ENCODE measurements at places on chromosomes 12 and 14. TPM values are rescaled to one million over a fixed set of nuclear protein-coding genes. Genes with fewer than 3 reads are reported as not detected.

Gene KCNJ8
- total RNA-seq: 53.1 TPM

Gene LDHB
- 2,489 TPM for total RNA-seq

Gene LUM
- total RNA-seq: 155 TPM

Gene NAB2
- total RNA-seq: 13.5 TPM

Gene ANKRD33
- not detected for total RNA-seq

Gene DLK1
- 7.9 TPM for total RNA-seq

Gene CEP170B
- 12.4 TPM for total RNA-seq

- peaks cover 21% of the 10 kb centered on the region for H3K36me3 ChIP-seq
- H3K27me3 ChIP-seq: no peaks in the 10 kb centered on the region
- H3K4me1 ChIP-seq: peaks cover 40% of the 10 kb centered on the region
- H3K27ac ChIP-seq: peak overlapping the region; percentile 67
- no peak for DNase-seq
These were observed 71.4 kb downstream of the GNS start for GRCh38 chr12:64687816-64688215.

DNA sequence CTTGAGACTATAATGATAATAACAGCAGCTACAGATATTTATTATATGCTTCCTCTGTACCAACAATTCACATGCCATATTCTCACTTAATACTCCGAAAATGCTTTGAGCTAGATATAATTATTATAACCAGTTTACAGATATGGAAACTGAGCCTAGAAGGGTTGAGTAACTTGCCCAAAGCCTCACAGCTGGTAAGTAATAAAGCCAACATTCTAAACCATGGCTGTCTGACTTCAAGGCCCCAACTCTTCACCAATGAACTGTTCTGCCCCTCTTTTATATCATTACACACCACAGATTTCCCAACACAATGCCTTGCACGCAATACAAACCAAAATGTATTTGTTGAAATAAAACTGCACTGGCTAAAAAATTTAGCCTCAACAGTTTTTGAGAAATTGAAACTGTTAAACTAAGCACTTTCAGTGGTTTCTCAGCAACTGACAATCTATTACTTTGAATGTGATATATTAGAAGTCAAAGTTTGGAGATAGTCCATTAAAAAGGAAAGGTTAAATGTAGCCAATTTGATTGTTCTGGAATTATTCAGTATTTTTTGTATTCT lies 222.5 kb upstream of the ARHGAP5 start:
- H3K4me3 ChIP-seq: no peak overlapping the region
- no peaks in the 10 kb centered on the region for H3K36me3 ChIP-seq
- no peak overlapping the region for H3K27ac ChIP-seq
- H3K27me3 ChIP-seq: no peaks in the 10 kb centered on the region
- H3K4me1 ChIP-seq: no peaks in the 10 kb centered on the region

GRCh38 chr14:103997391-103997790 lies 55.1 kb upstream of the RD3L start:
- no peaks in the 10 kb centered on the region for H3K36me3 ChIP-seq
- no peak for DNase-seq
- no peaks in the 10 kb centered on the region for H3K27me3 ChIP-seq
- no peak overlapping the region for H3K27ac ChIP-seq
- H3K4me3 ChIP-seq: no peak overlapping the region
- H3K4me1 ChIP-seq: no peaks in the 10 kb centered on the region

- peak overlapping the region; percentile 41 for H3K4me3 ChIP-seq
- H3K27ac ChIP-seq: no peak overlapping the region
- no peaks in the 10 kb centered on the region for H3K4me1 ChIP-seq
- no peaks in the 10 kb centered on the region for H3K36me3 ChIP-seq
- no peak for DNase-seq
- H3K27me3 ChIP-seq: peaks cover 37% of the 10 kb centered on the region
These were observed 513 bp downstream of the BCAT1 start for GRCh38 chr12:24948420-24948756.

DNA sequence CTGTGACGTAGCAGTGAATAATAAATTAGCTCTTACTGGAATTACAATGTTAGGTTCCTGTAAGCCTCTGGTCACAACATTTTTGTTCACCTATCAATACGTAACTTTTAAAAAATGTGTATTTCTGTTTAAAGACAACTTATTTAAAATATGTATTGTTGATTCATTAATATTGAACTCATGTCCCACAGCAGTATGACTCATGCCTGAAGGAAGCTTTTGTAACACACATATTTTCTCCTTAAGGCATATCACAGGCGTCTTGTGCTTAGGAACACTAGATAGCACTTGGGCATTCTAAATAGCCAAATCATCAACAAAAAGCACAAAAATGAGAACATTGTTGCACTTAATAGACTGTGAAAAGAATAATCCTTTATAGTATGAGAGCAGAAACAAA lies 92.5 kb downstream of the GPHN start:
- H3K27me3 ChIP-seq: no peaks in the 10 kb centered on the region
- H3K4me3 ChIP-seq: no peak overlapping the region
- H3K36me3 ChIP-seq: no peaks in the 10 kb centered on the region
- H3K4me1 ChIP-seq: no peaks in the 10 kb centered on the region

DNA sequence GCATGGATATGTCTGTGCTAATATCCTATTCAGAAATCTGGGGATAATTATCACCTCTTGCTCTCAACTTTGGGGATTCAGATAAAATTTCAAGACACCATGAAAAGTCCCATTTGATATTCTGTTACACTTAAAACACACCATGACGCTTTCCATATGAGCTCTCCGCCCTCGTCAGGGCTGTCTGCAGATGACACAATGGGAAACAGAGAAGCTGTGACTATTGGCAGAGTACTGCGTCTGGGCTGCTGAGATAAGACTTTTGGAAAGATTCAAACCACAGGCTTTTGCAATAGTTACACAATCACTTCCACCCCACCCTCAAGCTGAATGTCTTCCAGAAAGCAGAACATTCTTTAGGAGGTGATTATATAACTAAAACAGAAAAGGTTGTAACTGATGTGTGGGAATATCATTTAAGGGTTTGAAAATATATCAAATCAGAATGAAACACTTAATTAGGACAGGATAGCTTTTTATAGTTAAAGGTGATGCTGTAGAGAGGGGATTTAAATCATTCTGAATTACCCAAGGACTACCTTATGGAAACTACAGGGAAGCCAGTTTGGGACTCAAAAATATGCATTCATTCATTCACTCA lies 75.3 kb upstream of the TMPO start:
- peak; percentile 85 for DNase-seq
- no peaks in the 10 kb centered on the region for H3K27me3 ChIP-seq
- no peak overlapping the region for H3K4me3 ChIP-seq
- H3K27ac ChIP-seq: peak overlapping the region; percentile 83
- H3K36me3 ChIP-seq: no peaks in the 10 kb centered on the region

- H3K36me3 ChIP-seq: no peaks in the 10 kb centered on the region
- peaks cover 18% of the 10 kb centered on the region for H3K4me1 ChIP-seq
- H3K27ac ChIP-seq: no peak overlapping the region
- H3K27me3 ChIP-seq: no peaks in the 10 kb centered on the region
These were observed 155.0 kb downstream of the DAD1 start for GRCh38 chr14:22434030-22434429.

DNA sequence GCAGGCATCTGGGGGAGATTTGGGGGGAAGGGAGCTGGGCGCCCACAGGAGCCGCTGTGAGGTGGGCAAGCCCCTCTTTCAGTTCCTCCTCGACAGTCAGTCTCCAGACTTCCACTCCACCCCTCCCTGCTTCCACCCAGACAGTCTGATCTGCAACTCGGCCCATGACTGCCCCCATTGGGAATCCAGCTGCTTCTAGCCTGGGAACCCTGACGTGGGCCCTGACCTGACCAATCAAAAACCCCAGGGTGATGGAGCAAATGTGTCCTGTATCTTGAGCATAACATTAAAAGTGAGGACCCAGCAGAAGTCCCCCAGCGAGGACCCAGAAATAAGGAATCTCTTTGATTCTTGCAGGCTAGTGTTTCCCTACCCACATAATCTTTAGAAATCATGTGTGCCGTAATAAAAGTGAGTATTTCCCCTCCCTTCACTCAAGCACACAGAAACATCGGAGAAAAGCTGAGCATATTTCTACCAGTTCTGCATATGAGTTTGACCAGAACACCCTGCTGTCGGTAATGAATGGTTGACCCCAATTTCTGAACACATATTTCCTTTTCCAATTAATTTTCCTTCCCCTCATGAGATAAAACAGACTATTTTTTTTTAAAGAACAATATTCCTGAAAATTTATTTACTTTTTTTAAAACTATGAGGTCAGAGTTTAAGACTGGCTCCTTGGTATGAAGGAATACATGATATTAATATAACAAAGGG lies 6.4 kb downstream of the SSH1 start:
- no peaks in the 10 kb centered on the region for H3K27me3 ChIP-seq
- no peaks in the 10 kb centered on the region for H3K36me3 ChIP-seq
- no peak overlapping the region for H3K27ac ChIP-seq
- peak overlapping the region; percentile 40 for H3K4me3 ChIP-seq
- peak; percentile 62 for DNase-seq
- peaks cover 50% of the 10 kb centered on the region for H3K4me1 ChIP-seq

GRCh38 chr12:56081393-56082347 lies 1.7 kb downstream of the ERBB3 start:
- no peak for DNase-seq
- H3K4me1 ChIP-seq: peaks cover 20% of the 10 kb centered on the region
- no peak overlapping the region for H3K4me3 ChIP-seq
- H3K27me3 ChIP-seq: peaks cover 13% of the 10 kb centered on the region
- H3K27ac ChIP-seq: no peak overlapping the region
- no peaks in the 10 kb centered on the region for H3K36me3 ChIP-seq

DNA sequence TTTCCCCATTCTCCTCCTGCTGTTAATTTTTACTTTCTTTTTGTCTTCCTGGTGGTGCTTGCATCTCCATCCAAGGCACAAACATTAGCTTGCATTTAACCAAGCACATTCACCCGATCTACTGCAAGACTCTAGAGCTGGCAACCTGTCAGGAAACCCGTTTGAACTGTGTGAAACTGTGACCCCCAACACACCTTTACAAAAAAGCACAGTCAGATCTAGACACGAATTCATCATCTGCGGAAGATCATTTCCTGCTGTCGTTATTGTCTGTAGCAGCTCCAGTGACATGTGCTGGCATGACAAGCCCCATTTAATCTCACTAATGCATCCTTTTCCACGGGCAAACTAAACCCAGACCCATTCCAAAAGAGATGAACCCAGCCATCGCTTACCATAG lies 340.5 kb downstream of the VRK1 start:
- H3K4me3 ChIP-seq: no peak overlapping the region
- H3K36me3 ChIP-seq: no peaks in the 10 kb centered on the region
- H3K27ac ChIP-seq: no peak overlapping the region
- no peaks in the 10 kb centered on the region for H3K27me3 ChIP-seq
- DNase-seq: no peak

DNA sequence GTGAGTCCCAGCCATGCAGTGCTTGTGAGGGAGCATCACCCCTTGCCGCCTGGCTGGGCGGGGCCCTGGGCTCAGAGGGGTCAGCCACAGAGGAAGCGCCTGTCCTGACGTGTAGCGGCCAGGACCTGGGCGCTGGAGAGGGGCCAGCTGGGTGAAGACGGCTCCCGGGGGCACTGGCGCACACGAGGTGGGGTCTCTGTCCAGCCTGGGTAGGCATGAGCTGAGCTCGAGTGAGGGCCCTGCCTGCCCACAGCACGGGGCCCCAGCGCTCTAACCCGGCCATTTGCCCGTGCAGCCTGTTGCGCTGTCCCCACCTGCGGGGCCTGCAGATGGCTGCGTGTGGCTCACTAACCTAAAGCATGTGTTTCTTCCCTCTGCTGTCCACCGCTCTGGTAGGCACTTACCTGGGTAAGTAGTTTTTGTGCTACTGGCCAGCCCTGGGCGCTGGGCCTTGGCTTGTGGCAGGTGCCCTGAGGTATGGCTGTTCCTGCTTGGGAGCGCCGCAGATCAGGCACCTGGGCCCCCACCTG lies 6.6 kb upstream of the CRIP2 start:
- peaks cover 57% of the 10 kb centered on the region for H3K4me1 ChIP-seq
- peak overlapping the region; percentile 100 for H3K27ac ChIP-seq
- H3K4me3 ChIP-seq: no peak overlapping the region
- no peaks in the 10 kb centered on the region for H3K27me3 ChIP-seq

Measured in heart right ventricle (tissue), 16 donors.